Activated T-cell treated with anti-CD3 and anti-CD28 coated beads, Interleukin-2, amount 50 U/mL, for 72 hours (primary cell): ENCODE measurements at places on chromosomes 12 and 14.

DNA sequence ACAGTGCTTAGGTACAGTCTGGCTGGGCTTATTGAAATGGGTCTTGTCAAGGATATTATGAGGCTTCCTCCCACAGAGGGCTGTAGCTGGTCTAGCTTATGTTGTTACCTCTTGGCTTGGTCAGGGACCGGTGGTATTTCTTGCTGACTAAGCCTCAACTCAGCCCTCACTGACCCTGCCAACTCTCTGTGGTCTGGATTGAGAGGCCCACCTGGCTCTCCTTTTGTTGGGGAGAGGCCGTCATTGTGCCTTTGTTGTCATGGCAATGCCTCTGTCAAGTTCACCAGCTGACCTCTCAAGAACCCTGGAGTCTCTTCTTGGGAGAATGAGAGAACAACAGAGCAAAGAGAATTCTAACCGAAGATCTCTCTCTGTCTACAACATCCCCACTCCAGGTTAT lies 245.6 kb upstream of the NPAS3 start:
- DNase-seq: no peak

- DNase-seq: no peak
These were observed 75.2 kb upstream of the PRKD1 start for GRCh38 chr14:30002859-30003258.

GRCh38 chr14:32129124-32129523 lies 52.0 kb downstream of the ARHGAP5 start:
- no peak for DNase-seq

GRCh38 chr14:50859296-50859624 lies 12.6 kb upstream of the ABHD12B start:
- no peak for DNase-seq

DNA sequence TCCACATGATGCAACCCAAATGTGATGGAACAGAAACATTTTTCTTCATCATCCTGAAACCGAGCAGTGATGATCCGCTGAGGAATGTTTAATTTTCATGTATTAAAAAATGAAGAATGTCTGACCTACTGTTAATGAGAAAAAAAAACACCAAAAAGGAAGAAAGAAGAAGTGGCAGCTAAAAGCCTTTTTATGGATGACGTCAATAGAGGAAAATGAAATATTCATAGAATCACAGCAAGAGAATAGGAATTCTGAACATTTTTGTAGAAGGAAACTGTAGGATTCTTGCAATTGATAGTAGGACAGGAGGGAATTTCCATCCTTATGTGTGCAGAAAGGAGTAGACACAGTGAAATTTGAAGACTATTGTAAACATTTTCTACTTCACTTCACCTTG lies 112.9 kb downstream of the PRKCH start:
- no peak for DNase-seq

- no peak for DNase-seq
These were observed 79.2 kb upstream of the BTG1 start for GRCh38 chr12:92224685-92225331.
